Stimulated activated CD4-positive, alpha-beta T cell treated with anti-CD3 and anti-CD28 coated beads, TNF-alpha, amount 100 ng/mL, for 48 hours (primary cell): ENCODE measurements at places on chromosomes 1 and 21.
A peak's percentile ranks its signal among the peaks of the same experiment; 100 is the strongest.

DNA sequence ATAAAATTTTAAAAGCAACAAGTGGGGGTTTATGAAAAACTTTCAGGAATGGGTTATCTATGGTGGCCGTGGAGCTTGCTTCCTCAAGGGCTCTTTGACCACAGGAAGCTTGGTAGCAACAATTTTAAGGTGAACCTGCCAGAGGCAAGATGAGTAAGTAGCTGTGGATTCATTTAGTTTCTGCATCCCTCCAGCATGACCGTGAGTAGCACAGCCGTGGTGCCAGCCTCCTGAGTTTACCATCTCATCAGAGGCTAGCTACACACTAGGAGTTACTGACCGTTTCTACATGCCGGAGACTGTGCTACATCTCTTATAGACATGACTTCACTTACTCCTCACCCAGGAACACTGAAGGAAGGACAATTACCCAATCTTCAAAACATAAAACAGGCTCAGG lies 30.1 kb upstream of the PLEKHG5 start:
- no peak for DNase-seq

DNA sequence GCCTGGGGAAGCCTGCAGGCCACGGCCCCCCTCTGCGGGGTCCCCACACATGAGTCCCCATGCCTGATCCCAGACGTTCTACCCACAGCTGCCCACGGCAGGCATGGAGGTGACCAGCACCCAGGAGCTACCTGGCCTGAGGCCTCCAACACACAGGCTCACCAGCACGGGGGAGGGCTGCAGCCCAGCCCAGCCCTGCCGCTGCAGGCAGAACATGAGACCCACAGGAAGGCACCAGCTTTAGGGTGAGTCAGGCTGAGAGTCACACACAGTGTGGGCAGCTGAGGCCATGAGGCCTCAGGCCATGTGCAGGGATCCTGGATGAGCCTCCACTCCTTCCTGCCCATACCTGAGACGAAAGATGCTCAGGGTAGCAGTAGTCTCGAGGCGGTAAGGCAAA lies 121.1 kb downstream of the PSMG1 start:
- no peak for DNase-seq

DNA sequence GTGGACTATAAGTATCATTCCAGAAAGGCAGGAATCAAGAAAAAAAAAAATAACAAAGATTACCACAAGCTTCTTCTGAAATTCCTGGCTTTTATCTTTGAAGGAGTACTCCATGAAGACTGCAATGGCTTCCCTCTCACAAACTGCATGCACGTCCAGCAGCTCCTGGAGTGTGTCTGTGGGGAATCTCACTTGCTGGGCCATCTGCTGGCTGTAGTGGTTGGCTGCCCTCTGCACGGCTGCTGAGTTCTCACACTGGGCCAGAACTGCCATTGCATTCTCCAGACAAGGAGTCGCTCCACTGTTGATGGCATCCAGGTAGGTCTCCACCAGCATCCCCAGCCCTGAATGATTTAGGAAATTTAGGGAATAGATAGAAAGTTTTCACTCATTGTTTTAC lies 23.3 kb upstream of the GBP2 start:
- DNase-seq = no peak

- no peak for DNase-seq
Measured at GRCh38 chr1:156402331-156403020, 33.5 kb downstream of the RHBG start.

- DNase-seq = no peak
Measured at GRCh38 chr21:45867671-45868081, 113.9 kb upstream of the COL6A1 start.

GRCh38 chr1:155471026-155471425 lies 91.6 kb downstream of the ASH1L start:
- no peak for DNase-seq

- DNase-seq = no peak
Measured at GRCh38 chr1:28322194-28322593, 6.6 kb upstream of the MED18 start.

DNA sequence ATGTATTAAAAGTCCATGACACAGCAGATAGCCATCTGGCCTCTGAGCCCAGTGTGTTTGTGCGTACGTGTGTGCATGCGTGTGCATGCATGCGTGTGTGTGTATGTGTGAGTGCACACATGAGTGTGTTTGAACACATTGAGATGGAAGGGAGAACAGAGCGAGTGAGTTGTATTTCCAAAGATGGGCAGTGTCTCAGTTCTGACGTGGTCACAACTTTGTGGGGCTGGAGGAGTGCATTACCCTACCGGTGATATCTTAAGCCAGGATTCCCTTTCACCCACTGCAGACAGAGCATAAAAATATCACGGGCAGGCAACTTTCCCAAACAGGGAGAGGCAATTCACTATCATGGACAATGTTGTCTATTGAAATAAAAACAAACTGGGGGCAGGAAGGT lies 27.8 kb downstream of the IRF2BP2 start:
- no peak for DNase-seq

DNA sequence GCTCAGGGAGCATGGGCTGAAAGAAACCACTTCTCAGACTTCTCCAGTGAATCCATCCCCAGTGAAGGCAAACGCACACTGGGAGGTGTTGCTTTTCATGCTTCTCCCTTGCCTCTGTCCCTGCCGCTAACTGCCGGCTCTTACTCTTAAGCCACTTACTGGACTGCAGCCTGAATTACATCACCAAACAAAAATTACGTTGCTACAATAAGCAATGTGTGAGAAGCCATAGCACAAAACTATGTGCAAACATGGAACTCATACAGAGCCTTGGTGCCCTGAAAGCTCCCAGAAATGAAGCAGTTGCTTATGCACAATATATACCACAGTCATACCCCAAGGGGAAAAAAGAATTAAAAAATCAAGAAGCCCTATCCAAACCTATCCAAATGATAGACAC lies 375.2 kb downstream of the KCNH1 start:
- DNase-seq = no peak

- DNase-seq = no peak
Measured at GRCh38 chr1:155322571-155322952, 1.9 kb downstream of the RUSC1 start.

DNA sequence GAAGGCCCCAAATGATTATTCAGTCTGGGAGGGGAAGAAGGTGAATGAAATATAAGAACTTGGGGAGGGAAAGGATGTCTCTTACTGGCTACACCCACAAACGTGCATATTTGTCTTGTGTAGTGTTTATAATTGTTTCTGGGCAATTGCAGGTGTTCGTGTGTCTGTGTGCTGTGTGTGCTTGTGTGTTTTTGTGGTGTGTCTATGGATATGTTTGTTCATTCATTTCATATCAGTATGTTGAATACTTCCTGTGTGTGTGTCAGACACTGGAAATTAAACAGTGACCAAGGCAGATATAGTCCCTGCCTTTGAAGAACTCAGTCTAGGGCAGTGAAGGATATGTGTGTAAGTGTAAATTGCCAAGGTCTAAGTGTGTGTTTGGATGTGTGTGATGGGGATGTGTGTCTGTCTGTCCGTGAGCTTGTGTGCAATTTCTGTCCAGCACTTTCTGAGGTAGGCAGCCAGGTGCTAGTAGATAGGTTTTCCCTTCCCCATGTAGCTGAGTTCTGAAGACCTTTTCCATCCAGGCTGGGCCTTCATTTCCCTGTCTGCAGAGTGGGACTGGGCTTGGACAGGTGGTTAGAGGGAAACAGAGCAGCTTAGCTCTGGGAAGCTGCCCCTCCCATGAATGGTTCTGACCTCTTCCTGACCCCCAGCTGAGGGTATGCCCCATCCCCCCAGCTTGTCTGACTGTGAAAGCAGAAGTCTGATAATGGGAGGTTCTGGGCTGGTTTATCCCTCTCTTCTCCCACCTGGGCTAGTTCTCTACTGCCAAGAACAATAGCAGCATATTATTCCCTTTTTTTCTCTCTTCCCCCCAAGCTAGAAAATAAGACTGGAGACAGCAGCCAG lies 3.8 kb downstream of the AGO1 start:
- no peak for DNase-seq

- no peak for DNase-seq
Measured at GRCh38 chr1:212315907-212316306, 30.7 kb downstream of the PPP2R5A start.

- no peak for DNase-seq
Measured at GRCh38 chr1:33763406-33763805, 100.5 kb upstream of the HMGB4 start.

DNA sequence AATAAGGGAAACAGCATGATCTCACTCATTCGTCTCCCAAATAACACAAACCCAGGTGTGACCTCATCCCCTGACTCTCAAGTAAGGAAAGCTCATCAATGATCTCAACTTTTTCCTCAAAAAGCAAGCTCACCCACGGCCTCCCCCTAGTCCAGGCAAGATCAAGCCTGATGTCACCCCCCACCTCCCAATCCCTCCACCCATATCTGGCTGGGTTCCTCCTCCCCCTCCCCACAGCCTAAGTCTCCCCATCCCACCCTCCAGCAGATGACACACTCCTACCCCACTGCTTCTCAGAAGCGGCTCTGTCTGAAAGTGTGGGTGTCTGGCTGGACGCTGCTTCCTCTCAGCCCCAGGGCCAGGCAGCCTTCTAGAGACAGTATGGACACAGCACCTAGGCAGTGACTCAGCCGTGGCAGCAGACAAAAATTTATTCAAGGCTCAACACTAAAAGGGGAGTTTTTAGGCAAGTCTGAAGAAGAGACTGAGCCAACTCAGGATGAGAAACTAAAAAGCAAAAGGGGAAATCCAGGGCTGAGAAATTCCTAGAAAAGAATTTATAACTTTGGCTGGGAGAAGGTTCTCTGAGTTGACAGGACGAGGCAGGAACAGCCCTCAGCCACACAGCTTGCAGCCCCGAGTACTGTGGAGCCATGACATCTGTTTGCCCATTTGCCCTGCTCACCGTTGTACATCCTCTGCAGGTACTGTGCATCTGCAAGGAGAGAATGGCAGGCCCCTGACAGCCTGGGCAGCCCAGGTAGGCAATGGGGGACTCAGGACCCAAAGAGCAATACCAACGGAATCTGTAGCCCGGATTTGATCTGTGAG lies 81.6 kb upstream of the LRRC8D start:
- peak; percentile 21 for DNase-seq

DNA sequence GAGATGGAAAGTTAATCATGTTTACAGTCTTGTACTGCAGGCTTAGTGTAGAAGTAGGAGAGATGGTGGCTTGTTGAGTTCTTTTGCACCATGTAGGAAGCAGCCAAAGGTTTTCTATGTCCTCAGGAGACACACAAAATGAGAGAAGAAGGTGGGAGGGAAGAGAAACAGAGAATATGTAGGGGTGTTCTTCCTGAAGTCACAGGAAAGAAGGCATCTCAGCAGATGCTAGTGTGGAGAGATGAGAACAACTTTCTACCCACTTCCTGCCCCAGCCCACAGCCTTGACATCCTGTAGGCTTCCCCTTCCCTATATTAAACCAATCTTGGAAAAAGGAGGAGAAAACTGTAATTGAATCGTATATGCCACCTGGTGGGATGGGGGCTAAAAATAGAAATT lies 217.0 kb downstream of the S1PR1 start:
- DNase-seq = no peak

DNA sequence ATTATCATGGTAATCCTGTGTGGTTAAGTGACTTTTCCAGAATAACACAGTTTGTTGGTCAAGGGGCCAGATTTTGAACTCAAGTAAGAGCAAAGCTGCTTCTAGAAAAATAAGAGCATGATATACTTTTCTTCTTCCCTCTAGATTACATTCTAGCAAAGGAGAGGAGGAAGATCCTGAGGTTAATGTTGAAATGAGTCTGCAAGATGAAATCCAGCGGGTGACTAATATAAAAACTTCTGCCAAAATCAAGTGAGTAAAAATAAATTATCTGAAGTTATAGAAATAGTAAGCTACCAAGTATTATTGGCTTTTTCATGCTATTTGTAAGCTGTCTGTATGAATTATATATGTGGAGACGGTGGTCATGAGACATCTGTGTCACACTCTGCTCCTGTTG lies 12.8 kb downstream of the WDR3 start:
- no peak for DNase-seq

GRCh38 chr1:239868058-239868832 lies 223.4 kb upstream of the FMN2 start:
- no peak for DNase-seq

GRCh38 chr1:115133440-115133839 lies 44.1 kb upstream of the TSPAN2 start:
- no peak for DNase-seq

GRCh38 chr1:236543065-236543669 lies 19.4 kb downstream of the LGALS8 start:
- no peak for DNase-seq

DNA sequence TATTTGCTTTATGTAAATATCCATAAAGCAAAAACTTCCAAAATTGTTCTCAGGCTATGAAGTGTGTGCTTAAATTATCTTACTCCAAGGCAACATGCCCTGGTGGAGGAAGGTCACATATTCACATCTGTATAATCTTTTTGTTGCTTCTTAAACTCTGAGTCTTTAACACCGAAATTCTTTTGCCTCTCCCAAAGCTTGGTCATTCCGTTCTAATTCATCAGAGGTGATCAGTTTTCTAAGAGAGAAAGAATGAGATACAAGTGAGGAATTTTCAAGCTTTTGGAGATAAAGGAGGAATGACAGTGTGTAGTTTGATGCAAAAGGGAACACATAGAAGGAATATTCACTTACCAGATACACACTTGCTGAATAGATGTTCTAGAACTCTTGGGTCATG lies 561.7 kb downstream of the LTN1 start:
- DNase-seq = no peak

GRCh38 chr1:82593561-82593960 lies 792.8 kb downstream of the ADGRL2 start:
- DNase-seq = no peak

GRCh38 chr1:202812176-202813026 lies 1.6 kb downstream of the PCAT6 start:
- DNase-seq = no peak

GRCh38 chr1:231340328-231341013 lies 2.4 kb downstream of the SPRTN start:
- no peak for DNase-seq

DNA sequence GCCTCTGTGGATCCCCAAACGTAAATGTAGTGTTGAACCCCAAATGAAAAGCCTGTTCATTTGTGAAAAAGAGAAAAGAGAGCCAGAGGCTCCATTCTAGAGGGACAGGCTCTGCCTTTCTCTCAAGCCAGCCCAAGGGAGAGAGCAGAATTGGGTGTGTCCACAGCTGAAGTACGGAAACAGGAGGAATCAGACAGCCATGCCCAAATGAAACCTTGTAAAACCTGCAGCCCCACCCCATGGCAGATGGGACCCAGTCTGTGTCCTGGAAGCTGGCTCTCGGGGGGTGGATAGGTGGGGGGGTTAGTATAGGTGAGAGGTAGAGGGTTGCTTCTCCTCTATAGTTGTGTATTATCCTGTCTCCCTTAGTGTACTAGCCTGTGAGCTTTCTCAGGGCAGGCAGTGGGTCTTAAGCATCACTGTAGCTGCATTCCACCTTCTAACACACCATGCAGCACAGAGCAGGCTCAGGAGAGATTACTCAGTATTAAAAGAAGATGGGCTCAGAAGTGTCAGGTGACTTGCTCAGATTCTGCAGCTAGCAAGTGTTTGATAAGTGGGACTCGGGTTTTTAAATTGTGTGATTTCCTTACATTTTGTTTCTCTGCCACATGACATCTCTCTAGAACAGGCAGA lies 67.4 kb upstream of the SIPA1L2 start:
- no peak for DNase-seq

- DNase-seq = no peak
Measured at GRCh38 chr1:18922319-18922726, 20.0 kb upstream of the ALDH4A1 start.

GRCh38 chr1:70415882-70416281 lies 4.8 kb downstream of the CTH start:
- no peak for DNase-seq
